Skeletal muscle cell (primary cell): ENCODE measurements at places on chromosomes 12 and 14.

GRCh38 chr14:69535230-69535848, 39.3 kb downstream of the CCDC177 start:
- DNase-seq, result no peak

GRCh38 chr14:100072783-100073346, 7.6 kb downstream of the EVL start:
- no peak for DNase-seq

DNA sequence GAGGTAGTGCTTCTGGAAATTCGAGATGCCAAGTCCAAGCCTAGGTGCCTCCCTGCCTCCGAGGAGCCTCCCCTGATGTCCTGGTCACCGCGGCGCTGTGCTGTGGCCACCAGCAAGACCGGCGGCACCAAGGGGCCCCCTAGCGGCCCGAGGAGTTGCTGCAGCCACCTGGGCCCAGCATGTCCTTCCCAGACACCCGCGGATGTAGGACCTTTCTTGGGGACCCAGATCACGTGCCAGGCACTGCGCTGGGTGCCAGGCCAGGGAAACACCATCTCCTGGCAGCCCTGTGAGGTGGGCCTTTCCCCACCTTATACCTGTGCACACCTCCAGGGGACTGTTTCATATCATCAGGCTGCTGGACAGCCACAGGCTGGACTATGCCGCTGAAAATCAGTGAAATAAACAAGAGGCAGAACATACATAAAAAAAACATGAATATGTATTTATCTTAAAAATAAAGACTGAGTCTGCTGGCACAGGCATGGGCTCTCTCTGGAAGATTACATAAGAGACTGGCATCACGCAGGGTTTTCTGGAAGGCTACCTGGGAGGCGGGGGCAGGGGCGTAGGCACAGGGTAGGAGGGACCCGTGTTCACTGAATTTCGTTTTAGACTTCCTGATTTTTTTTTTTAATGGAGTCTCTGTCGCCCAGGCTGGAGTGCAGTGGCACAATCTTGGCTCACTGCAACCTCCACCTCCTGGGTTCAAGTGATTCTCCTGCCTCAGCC, 15.9 kb upstream of the HHIPL1 start:
- DNase-seq, result no peak

- no peak for DNase-seq
These were observed 258.1 kb downstream of the IPO8 start for GRCh38 chr12:30437616-30438015.

- no peak for DNase-seq
These were observed 80.2 kb upstream of the GPHB5 start for GRCh38 chr14:63398952-63399351.

DNA sequence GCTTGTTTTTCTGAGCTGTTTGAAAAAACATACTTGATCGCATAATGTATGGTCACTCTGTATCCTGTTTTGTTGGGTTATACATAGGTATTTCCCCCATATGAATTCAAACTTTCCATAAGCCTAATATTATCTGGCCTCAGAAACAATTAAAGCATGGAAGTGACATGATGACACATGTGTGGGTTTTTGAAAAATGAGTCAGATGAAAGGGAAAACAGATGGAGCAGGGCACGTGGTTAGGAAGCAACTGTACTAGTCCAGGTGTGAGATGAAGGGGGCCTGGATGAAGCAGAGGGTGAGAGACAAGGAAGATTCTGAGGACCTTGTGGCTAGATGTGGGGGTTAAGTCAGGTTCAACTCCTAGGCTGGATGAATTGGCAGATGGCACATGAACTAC, 92.7 kb upstream of the DNM1L start:
- DNase-seq, result no peak

DNA sequence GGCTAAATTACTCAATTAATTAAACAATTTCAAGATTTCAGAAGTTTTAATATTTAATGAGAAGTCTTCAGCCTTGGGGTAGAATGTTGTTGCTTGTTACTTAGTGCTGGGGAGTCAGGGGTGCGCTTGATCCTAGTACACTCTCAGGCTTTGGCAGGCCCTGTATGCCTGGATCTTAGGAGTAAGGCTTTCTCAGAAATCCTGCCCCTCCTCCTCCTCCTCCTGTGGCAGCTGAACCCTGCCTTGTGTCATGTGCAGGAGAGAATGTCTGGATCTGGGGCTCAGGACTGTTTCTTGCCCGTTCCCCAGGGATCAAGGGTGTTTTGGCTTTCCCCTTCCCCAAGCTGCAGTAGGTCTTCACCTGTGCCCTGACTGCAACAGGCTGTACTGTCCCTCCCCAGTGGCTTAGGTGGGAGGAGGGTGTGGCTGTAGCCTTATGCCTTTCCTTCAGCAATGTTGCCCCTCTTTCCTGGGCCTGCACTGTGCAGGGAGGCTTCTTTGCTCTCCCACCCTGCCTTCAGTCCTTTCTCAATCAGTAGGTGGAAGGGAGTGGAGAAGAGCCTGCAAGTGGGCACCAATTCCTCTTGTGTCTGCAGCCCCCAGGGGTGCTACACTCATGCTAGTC, 108.2 kb downstream of the SLC38A6 start:
- no peak for DNase-seq

GRCh38 chr14:88852632-88853031, 28.2 kb downstream of the TTC8 start:
- no peak for DNase-seq

- no peak for DNase-seq
These were observed 13.0 kb upstream of the P2RX4 start for GRCh38 chr12:121196902-121197301.

DNA sequence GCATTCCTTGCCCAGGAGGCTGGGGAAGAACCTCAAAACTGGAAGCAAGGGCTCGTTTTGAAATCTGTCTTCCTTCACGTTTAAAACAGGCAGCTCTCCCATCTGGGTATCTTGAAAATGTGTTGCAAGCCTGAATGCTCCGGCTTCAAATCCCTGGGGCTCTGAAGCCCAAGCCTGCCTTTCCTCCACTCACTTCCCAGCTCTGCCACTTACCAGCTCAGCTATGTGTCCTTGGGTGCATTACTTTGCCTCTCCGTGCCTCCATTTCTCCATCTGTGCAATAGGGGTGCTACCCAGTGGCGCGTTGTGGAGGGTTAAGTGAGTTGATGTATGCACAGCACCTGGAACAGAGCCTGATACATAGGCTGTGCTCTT, 97.6 kb downstream of the GCH1 start:
- DNase-seq, result no peak

- DNase-seq, result no peak
These were observed 145.9 kb downstream of the PRKCH start for GRCh38 chr14:61467296-61467695.

- no peak for DNase-seq
These were observed 42.3 kb upstream of the PAPOLA start for GRCh38 chr14:96459851-96460250.

DNA sequence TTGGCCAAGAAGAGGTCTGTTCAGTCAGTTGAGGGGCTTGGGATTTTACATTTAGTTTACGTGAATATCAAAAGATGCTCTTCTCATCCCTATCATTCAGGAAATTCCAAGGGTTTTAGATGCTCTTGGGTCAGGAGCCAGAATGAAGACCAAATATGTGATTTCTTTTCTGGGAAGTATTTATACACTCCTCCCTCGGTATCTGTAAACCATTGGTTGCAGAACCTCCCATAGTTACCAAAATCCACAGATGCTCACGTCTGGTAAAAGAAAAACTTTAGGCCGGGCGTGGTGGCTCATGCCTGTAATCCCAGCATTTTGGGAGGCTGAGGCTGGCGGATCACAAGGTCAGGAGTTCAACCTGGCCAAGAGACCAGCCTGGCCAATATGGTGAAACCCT, 75.9 kb downstream of the TNFAIP2 start:
- no peak for DNase-seq

DNA sequence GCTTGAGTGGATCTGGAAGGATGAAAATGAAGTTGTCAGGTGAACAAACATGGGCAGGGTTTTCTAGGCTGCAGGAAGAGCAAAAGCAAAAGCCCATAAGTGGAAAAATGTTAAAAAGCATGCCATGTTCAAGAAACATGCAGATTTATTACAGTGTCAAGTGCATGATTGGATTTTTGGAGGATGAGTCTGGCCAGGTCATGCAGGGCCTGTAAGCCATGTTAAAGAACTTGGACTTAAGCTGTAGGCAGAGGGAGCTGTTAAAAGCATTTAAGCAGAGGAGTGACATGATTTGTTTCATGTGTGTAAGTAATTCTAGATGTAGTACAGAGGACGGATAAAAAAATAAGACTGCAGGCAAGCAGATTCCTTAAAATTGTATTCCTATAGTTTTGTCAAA, 16.3 kb upstream of the SINHCAF start:
- DNase-seq, result no peak

DNA sequence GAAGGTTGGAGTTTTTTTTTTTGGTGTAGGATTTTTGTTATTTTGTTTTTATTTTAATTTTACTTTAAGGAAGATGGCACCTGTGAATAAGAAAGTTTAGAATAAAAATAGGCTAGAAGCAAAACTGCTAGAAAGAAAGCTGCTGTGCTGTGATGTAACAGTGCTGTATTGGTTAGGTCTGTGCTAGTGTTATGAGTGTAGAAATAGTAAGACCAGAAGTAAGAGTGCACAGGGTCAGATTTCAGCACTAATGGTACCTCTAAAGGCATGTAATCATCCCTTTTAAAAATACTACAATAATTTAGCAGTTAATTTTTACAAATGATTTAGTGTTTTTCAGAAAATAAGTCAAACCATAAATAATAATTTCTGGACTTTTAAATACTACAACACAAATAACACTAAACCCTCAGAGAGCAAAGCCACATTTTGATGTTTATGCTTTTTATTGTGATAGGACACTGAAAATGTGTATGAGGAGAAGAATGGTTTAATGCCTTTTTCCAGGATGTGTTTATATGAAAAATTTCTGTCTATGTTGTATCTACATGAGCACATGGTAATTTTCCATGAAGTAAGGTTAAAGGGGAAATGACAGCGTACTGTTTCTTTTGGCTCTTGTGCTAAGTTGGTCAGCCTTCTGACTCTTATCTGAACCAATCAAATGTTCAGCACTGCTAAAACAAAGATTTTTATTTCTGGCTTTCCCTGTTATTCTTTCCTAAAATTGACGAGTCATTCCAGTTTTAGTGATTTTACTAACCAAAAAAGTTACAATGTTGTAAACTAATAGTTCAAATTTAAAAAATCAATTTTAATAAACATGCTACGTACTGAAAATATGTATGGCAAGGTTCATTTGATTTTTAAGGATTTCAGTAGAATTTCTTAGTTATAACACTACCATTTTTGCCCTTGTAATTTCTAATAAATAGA, 96.1 kb downstream of the PPHLN1 start:
- DNase-seq, result peak; percentile 52

DNA sequence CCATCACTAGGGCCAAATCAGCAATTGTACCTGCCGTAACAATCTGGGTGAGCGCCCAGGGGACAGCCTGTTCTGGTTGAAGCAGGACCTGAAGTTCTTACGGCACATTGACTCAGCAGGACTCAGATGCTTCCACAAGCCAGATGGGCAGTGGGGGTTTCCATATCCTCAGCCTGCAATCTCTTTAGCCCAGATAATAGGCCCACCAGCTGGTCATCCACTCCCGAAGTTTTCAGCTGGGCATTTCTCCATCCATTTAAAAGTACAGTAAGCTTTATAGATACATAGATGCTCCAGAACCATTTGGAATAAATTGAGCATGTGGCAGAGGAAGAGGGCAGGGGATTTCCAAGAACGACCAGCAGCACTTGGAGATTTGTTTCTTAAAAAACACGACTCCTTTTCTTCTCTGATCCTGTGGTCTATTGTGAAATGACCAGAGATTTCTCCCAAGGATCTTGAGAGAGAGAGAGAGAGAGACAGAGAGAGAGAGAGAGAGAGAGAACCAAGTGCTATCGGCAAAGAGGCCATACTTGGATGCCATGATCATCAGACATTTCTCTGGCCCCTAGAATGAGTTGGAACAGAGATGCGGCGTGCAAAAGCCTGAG, 74.8 kb upstream of the PLXNC1 start:
- DNase-seq, result no peak

GRCh38 chr12:26845984-26846383, 13.0 kb upstream of the ITPR2 start:
- no peak for DNase-seq

DNA sequence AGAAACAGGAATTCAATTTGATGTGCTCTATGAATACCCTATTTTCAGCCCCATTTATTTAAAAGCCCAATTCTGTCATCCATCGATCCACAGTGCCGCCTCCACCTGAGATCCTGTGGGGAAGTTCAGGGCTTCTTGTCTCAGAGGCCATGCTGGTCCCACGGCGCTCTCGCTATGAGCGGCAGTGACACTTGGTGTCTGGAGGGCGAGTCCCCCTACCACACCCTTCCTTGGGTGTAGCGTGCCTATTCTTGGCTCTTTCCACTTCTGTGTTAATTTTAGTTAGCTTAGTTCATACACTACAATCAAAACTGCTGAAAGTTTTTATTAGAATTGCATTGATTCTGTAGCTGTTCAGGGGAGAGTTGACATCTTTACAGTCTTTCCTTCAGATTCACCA, 73.8 kb downstream of the DDX51 start:
- no peak for DNase-seq

DNA sequence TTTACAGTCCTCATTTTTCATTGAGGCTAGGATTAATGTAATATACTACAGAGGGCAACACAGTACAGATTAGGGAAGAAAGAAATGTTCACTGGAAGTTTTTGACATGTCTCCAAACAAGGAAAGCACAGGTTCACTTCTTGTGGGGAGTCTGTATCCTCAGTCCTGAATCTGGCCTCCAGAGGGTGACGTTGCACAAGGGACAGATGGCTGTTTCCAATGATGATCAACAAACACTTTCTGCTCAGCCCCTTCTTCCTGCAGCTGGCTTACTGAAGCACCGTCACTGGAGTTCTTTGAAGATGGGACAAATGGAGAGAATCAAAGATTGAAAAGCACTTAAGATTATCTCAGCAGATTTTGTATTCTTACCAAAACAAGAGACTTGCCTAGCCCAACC, 123.3 kb upstream of the OR4E1 start:
- DNase-seq, result no peak

DNA sequence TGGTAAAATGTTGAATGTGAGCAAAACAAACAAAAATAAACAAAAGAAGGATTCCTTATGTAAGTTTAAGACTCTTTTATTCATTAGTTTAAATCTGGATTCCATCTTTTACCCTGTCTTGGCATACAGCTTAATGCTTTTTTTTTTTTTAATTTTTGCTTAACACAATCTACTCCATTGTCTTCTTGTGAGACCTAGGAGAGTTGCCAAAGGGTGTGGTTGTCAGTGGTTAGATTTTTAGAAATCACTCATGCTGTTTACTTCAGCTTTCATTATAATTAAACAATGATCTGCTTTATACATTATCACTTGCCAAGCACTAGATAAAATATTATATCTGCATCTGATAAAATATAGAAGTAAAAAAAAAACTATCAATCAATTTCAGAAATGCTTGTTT, 77.7 kb upstream of the KITLG start:
- no peak for DNase-seq

DNA sequence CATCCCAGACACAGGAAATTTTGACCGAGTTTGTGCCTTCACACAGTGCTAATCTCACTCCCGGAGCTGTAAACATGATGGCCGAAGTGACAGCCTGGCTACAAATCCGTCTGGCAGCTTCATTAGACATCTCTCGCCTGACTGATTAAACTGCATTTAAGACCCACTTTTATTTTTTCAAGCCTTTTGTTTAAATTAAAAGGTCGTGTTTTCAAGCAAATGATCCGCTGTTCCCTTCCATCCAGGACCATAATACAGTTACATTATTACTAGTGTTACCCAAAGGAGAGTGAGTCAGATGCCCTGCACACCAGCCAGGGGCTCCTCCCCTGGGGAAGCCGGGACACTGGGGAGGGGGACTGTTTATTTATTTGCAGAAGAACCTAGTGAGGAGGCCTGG, 200.2 kb downstream of the EXOC5 start:
- DNase-seq, result no peak

- no peak for DNase-seq
These were observed 4.4 kb upstream of the C1RL start for GRCh38 chr12:7113389-7113871.

- no peak for DNase-seq
These were observed 127.1 kb downstream of the ZFP36L1 start for GRCh38 chr14:68665792-68666204.
